ENCODE measurements at places on chromosomes 6 and 20.

DNA sequence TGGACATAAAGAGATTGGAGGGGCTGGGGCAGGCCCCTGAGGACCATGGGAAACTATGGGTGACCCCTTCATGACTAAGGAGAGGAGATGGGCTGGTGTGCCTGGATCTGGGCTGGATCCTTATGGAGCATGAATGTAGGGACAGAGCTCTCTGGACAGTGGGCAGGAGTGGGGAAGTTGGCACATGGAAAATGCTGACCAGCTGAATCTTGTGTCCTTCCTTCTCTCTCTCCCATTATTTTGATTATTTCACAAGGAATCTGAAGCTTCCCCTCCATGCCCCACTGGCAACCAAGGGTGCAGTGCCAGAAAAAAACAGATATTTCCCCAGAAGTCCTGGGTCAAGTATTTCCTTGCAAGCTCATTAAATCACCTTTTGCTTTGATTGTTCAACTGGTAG lies 175.2 kb downstream of the DHX35 start:
- no peak for DNase-seq

DNA sequence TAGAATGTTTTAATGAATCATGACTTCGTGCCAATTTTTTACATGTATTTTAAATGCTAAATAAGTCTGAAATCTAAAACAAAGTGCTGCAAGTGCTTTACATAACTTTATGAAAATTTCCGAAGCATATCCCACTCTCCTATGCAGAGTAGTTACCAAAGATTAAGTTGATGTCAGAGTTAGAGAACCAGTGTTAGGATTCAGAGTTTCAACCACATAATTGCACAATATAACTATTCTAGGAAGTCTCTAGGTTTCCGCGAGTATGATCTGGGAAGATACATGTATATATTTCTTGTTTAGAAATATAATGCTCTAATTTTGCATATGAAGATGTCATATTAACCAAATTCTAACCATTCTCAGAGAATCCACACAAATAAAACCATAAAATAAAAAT lies 74.8 kb downstream of the ASCC3 start:
- DNase-seq: no peak

DNA sequence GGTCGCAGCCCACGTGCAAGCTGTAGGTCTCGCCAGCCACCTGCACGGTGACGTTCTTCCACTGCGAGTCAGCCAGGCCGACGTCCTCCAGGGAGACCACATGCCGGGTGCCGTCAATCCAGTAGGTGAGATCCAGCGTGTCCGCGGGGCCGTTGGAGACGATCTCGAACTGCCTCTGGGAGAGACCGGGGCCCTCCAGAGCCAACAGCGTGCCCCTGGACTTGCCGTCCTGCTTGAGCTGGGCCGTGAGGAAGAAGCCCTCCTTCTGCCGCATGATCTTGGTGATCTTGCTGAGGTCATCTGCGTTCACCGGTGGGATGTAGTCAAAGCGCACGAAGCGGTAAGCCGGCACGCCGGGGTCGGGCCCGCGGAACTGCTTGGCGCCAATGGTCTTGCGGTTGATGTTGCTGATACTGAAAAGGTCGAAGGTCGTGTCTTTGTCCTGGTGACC lies 5.1 kb downstream of the THBS2 start:
- DNase-seq: no peak

GRCh38 chr6:14917109-14917910 lies 328.6 kb upstream of the JARID2 start:
- DNase-seq: peak; percentile 77

GRCh38 chr6:54060286-54060685 lies 51.0 kb upstream of the MLIP start:
- peak; percentile 49 for DNase-seq

DNA sequence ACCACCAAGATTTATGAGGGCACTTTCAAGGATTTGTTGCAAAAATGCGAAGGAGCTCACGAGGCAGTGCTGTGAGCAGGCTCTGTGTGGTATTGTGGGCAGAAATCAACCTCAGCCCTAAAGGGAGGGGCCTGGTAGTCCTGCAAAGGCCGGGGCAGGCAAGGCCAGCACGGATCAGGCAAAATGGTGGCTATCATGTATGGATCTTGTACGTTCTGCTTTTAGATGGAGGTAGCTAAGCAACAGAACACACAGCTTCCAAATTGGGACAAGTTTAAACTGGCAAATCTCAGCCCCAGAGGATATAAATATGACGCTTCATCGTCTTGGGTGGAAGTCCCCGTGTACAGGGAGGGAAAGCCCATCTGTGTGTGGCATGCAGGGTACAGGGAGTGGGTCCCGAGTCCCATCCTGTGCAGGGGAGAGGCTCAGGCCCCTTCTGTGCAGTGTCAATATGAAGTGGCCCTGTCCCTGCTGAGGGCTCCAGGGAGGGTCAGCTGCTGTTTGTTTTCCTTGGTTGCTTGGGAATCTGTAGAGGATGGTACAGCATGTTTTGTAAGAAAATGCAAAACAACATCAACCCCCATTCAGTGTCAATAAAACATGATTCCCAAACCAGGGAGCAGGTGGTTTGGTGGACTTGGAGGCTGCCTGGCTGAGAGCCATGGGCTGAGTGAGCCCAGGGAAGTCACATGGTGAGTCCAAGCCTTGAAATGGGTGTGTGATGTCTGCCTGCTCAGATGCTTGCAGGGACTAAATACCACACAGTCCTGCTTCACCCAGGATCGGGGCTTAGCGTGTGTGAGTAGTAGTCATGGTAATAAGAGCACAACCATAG lies 113.0 kb downstream of the SYCP2 start:
- DNase-seq: no peak

GRCh38 chr6:11607383-11607782 lies 69.8 kb downstream of the TMEM170B start:
- DNase-seq: no peak

GRCh38 chr6:91366781-91367180 lies 779.9 kb upstream of the MAP3K7 start:
- no peak for DNase-seq

DNA sequence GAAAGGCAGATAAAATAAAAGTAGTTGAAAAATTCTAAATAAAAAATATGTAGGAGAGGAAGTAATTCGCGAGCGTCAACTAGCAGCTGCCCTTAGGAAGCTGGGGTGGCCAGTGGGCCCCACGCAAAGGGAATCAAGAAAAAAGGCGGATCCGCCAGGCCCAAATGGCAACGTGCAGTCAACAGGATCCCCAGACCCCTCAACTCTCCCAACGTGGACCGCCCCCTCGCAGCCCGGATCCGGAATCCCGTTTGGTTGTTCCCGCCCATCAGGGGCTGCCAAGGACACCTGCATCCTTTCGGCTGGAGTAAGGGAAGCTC lies 296 bp downstream of the DZANK1 start:
- no peak for DNase-seq

- DNase-seq: no peak
These were observed 586.8 kb downstream of the RFPL4B start for GRCh38 chr6:112933947-112934346.

GRCh38 chr6:40962241-40962640 lies 76.8 kb downstream of the UNC5CL start:
- DNase-seq: peak; percentile 91

Data from fibroblast of skin of abdomen (primary cell).